GOT3 (cell line): ENCODE measurements at places on chromosomes 7 and 10.

GRCh38 chr10:68423522-68423921, 16.4 kb upstream of the RUFY2 start:
- no peak for DNase-seq

GRCh38 chr7:96400001-96400400, 78.1 kb upstream of the SLC25A13 start:
- DNase-seq, result no peak

GRCh38 chr7:133568544-133568943, 315.7 kb downstream of the EXOC4 start:
- DNase-seq, result no peak

DNA sequence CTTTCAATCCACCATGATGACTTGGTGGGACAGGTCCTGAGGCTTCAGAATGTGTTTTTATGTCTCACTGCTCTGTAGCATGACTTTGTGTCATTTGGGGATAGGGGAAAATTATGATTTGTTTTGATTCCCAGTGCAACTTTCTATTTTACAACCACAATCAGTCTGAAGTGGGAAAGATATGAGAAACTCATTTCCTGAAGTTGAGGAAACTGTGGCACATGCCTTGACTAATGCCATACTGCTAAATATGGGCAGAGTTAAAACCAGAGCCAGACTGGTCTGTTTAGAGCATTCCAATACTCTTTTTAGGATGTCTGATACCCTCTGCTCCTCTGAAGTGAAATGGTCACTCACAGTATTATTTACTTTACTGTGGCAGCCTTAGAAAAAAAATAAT, 307.7 kb downstream of the ADRA2A start:
- DNase-seq, result no peak

DNA sequence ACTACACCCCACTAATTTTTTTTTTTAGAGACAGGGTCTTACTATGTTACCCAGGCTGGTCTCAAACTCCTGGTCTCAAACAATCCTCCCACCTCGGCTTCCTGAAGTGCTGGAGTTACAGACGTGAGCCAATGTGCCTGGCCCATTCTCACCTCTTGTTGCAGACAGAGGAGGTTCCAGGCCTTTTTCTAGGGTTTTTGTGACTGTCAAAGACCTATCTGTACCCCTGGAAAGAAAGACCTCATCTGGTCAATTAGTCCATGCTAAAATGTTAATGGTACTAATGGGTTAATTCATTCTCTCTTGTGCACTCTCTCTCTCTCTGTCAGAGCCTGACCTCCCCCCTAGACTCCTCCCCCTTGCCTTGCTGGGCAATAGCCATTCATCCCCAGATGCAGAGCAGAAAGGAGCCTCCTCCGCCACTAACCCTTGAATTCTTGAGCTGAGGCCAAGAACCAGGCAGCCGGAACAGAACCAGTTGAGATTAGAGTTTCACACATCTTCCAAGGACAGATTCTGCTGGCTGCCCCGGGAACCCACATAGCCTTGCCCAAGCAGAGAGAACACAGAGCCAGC, 209.7 kb downstream of the SKIDA1 start:
- DNase-seq, result no peak

GRCh38 chr7:141466151-141466904, 84.9 kb upstream of the AGK start:
- DNase-seq, result no peak

DNA sequence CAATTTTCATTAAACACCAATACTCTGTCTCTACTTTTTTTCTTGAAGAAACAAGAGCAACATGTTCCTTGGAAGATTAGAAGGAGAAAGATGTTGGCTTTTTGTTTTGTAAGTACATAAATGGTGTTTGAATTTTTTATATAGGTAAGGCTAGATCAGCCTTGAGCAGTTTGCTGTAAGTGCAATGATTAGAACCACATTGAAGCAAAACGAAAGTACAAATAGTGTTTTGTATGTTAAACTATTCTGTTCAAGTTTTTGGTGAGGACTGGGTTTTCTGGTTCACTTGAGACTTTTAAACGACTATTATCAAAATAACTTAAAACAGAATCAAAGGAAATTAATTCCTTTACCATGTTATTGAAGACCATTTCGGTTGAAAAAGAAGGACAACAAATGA, 162.9 kb upstream of the NRP1 start:
- DNase-seq, result no peak

DNA sequence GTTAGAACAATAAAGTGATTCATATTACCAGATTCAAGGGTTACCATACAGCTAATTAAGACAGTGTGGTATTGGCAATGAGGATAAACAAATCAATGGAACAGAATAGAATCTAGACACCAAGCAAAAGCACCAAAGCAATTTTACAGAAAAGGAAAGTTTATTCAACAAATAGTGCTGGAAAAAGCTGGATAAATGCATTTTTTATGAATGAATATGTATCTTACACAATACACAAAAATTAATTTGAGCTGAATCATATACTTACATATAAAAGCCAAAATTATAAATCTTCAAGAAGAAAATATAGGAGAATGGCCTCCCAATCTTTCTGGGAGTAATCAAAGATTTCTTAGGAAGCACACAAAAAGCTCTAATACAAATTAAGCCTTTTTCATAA, 220.4 kb upstream of the PTN start:
- DNase-seq, result no peak

DNA sequence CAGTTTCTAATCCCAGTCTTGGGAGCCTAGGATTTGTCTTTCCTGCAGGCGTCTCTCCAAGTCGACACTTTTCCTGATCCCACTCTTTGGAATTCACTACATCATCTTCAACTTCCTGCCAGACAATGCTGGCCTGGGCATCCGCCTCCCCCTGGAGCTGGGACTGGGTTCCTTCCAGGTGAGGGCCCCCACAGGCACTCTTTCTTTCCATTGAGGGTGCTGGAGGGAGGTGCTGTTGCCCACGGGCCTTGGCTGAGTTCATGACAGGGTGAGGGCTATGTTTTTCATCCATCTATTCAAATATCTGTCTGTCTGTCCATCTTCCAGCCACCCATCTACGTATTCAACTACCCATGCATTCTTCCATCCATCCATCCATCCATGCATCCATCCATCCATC, 12.6 kb downstream of the GHRHR start:
- DNase-seq, result no peak

DNA sequence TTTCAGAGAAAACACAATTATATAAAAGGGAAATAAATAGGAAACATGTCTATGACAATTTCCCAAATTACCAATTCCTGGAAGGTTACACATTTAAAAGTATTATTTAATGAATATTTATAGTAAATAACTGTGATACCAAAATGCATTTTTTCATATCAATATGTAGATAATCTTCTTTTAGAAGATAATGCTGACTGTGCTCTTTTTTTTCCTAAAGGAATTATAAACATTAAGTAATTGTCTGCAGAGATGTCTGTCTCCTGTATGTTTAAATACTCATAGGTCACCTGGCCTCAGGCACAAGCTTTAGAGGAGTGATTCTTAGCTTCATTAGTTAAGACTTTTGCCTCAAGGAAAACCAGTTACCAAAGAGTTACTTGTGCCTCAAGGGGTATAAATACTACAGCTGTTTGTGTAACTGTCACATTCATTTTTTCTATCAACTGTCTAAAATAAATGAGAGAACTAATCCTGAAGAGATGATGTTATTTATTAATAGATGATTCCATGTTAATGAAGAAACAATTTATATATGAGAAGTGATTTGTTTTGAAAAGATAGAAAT, 77.1 kb downstream of the DNAJC1 start:
- DNase-seq, result no peak

DNA sequence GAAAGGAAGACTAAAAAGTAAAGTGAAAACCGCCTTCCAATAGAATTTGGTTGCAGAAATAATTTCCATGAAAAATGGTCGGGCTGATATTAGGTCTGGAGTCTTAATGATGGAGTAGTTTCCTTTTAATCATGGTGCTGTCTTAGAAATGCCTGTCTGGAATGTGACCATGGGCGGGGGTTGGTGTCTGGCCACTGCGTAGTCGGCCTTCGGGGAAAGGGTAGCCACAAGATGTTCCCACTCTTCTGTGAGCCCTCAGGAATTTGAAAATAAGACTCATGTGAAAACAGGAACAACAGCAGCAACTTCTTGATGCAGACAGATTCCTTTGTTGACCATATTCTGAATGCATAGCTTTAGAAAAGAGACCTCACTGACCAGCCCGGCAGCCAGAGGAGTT, 176.8 kb downstream of the KIAA1217 start:
- no peak for DNase-seq

GRCh38 chr10:49301302-49301701, 2.3 kb downstream of the C10orf71 start:
- no peak for DNase-seq

GRCh38 chr10:114795039-114795438, 26.5 kb upstream of the FHIP2A start:
- no peak for DNase-seq

DNA sequence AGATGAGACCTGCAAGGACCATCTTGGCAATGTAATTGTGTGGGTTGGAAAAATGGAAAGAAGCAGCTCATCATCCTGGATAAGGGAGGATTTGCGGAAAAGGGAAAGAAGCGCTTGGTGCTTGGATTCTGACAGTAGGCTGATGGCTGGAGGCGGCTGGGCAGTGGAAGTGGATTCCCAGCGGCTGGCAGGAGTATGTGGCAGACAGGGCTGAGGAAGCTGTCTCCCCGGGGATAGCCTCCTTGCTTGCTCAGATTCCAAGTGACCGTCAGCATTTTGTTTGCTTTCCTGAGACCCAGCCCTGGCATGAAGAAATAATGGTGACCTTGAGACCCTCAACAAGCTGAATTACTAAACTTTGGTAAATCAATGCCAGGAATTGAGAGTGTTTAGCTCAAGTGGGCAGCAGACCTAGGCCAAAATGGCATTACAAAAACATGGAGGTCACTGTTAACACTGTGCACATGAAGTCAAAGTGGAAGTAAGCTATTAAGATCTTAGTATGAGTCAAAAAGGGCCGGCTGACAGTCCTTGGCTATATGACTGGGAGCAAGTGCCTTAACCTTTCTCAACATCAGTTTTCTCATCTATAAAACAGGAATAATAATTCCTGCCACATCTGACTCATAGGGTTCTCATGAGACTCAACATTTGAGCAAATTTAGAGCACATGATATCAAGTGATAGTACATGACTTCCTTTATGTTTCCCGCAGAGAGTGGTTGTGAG, 21.3 kb downstream of the SLC25A28 start:
- DNase-seq, result no peak
